ENCODE measurements at places on chromosomes 6 and 20. TPM values are rescaled to one million over a fixed set of nuclear protein-coding genes. Genes with fewer than 3 reads are reported as not detected.

Gene IRF4
- 71.3 TPM for total RNA-seq

Gene GRM1
- total RNA-seq: not detected

Gene MYH7B
- total RNA-seq: 0.20 TPM

Gene CDH26
- total RNA-seq: 1.0 TPM

Gene SLC32A1
- total RNA-seq: not detected

Gene RBM24
- not detected for total RNA-seq

Gene ULBP3
- 1.3 TPM for total RNA-seq

Gene ASIP
- not detected for total RNA-seq

Gene GSTA3
- not detected for total RNA-seq

Gene HCK
- not detected for total RNA-seq

Gene MYCT1
- 1.5 TPM for total RNA-seq

Gene DUSP22
- 46.6 TPM for total RNA-seq

Gene FGD2
- 1.9 TPM for total RNA-seq

Gene CCN6
- total RNA-seq: not detected

Gene HLA-DPA1
- total RNA-seq: 102 TPM

Gene ARMH2
- 1.8 TPM for total RNA-seq

Gene LCA5
- total RNA-seq: 0.30 TPM

Gene SNAP91
- total RNA-seq: not detected

Gene DCBLD1
- 1.3 TPM for total RNA-seq

Gene BRD2
- total RNA-seq: 425 TPM

Gene C2
- total RNA-seq: 1.3 TPM

Gene MOG
- total RNA-seq: not detected

Gene SLPI
- not detected for total RNA-seq

Gene GHRH
- total RNA-seq: not detected

Gene MATN4
- not detected for total RNA-seq

Gene SLCO4A1
- 7.4 TPM for total RNA-seq

Gene TUBB1
- 31.7 TPM for total RNA-seq

Gene GPLD1
- total RNA-seq: 1.7 TPM

Data from CD4-positive, CD25-positive, alpha-beta regulatory T cell (primary cell).